Renal cortex interstitium (tissue), 15 donors: ENCODE measurements at places on chromosomes 16 and 17.

- no peak for DNase-seq
These were observed 12.8 kb downstream of the RAB11FIP4 start for GRCh38 chr17:31404028-31404949.

GRCh38 chr16:4610011-4611005 lies 4.4 kb downstream of the UBALD1 start:
- DNase-seq = no peak

DNA sequence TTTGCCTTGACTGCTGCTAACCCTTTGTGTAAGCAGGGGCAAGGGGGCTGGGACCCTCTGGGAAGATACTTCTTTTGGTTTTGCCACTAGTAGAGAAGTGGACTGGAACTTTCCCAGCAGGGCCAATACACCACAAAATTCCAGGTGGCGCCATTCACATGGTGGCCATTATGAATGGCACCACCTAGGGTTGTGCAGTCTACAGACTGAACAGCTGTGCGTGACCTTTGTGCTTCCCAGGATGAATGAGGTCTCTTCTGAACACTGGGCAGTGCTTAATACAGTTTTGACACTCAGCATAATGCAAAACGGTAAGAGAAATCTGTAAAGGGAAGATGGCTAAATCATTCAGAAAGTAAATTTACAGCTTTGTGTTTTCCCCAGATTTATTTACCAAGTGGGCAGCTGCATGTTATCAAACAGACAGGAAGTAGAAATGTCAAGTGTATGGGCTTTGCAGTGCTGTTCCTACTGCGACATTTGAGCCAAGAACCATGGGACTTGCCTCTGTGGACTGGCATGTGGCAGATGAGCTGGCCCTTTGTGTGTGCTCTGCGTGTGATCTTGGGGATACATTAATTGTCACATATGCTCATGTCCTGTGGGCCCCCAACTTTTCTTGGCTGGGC lies 9.2 kb downstream of the SYT17 start:
- DNase-seq = no peak

DNA sequence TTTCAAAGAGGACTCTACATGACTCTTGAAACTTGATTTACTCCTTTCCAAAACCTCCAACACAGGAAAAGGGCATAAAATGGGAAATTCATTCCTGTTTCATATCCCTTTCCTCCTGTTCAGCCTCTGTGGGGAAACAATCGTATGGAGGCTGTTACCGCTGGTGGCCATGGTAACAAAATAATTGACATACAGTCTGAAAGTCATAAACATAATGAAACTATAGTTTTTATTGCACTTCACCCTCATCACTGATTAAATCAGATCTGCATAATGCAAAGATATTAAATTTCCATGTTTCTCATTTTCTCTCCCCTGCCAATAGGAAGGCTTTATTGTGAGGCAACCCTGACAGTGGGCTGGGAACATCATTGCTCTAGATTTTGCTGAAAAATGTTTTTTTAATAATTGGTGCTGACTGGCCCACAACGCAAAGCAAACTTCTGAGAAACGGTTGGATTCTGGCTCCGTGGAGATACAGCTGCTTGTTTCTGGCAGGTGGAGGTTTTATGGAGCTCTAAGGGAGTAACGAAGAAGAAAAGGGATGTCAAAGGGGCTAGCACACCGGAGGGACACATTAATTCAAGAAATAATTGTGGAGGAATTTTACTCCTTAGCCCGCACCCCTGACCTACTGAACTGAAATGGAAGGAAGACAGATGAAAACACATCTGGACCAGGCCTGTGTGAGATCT lies 154.2 kb upstream of the SHISA6 start:
- DNase-seq = no peak

DNA sequence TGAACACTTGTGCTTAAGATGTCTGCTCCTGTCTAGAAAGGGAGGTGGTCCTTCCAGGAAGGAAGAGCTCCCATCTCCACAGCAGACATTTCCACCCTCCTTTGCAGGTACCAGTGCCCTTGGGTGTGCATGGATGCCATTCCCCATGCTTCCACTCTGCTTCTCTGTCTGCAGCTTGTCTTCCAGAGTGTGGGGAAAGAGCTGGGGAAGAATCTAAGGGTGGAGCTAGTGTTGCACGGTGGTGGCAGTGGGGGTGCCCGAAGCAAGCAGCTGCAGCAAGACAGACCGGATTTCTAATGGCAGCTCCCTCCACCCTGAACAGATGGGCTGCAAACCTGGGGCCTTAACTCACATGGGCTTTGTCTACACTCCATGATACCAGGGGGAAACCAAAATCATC lies 22.6 kb upstream of the HOXB13 start:
- no peak for DNase-seq

GRCh38 chr16:57147381-57148221 lies 38.2 kb downstream of the PSME3IP1 start:
- no peak for DNase-seq

DNA sequence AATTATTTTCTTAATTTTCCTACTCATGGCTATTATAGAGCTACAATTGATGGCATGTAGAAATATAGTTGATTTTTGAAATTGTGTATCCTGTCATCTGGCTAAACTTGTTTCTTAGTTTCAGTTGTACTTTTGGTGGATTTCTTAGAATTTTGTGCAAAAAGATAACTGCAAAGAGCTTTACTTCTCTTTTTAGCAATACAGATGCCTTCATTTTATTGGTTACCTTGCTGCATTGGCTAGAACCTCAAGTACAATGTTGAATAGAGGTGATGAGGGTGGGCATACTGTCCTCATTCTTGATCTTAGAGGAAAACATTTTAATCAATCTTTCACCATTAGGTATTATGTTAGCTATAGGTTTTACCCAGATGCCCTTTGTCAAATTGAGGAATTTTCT lies 67.9 kb downstream of the METRNL start:
- DNase-seq = no peak

GRCh38 chr17:76930107-76930506 lies 61.9 kb downstream of the MGAT5B start:
- no peak for DNase-seq

GRCh38 chr16:67888331-67888730 lies 3.6 kb downstream of the NRN1L start:
- no peak for DNase-seq

DNA sequence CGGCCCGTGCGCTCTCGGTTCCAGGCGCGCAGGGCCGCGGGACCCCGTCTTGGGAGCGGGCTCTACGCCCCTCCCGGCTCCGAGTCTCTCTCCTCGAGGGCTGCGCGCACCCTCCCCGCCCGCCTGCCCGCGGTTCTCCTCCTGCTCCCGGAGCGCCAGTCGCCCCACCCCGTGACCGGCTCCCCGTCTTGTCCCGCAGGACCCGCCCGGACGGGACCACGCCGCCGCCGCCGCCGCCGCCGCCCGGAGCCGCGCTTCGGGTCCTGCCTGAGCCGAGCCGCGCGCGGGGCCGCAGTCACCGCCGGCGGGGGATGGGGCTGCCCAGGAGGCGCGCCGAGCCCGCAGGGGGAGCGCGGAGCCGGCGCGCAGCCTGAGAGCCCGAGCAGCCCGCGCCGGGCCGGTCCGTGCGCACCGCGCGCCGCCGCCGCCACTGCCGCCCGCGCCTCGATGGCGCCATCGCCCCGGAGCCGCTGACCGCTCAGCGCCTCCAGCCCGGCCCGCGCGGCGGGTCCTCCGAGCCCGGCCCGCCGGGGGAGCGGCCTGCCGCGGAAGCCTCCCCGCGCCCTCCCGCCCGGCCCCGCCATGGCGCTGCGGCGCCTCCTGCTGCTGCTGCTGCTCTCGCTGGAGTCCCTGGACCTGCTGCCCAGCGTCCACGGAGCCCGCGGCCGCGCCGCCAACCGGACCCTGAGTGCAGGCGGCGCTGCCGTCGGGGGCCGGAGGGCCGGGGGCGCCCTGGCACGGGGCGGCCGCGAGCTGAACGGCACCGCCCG lies at the start of gene SHISA6:
Gene SHISA6, plus strand, starts transcription at position 373 of the 770 bp plus-strand sequence.
- no peak for DNase-seq

DNA sequence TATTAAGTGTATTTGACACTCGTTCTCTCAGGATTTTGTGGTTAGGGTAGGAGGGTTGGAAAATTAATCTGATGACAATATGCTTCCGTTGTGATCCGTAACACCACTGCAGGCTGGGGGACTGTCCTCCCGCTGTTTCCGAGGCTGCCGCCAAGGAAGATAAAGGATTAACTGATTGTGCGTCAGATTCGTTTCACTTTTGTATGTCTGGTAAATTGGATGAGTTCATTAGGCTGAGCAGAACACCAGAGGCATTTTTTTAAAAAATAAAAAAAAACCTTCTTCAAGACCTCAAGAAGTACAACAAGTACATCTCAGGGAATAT lies 486.7 kb upstream of the SALL1 start:
- no peak for DNase-seq

GRCh38 chr17:60369727-60370126 lies 22.2 kb downstream of the USP32 start:
- no peak for DNase-seq

DNA sequence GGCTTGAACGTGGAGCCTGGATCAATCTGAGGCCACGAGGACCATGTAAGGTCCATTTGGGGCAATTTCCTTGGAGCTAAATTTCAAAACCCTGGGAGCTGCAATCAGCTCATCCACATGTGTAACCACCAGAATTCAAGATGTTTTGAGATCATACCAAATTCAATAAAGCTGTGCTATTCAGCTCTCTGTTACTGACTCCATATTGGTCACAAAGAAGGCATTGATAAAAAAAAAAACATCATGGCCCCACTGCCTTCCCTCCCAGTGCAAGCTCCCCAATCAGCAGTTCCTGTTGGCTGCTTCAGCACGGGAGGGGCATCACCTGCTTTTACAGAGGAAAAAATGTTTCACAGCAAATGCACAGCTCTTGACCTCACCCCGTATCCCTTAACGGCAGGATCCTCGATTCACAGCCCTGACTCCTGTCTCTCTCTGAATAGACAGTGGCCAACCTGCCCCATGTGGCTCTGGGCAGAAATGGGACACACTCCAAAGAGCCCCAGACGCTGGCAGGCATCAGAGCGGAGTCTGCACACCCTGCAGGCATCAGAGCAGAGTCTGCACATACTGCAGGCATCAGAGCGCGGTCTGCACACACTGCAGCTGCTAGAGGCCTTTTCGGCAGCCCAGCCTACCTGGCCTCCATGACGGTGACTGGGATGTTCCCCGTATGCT lies 37.1 kb downstream of the FANCA start:
- DNase-seq = no peak

DNA sequence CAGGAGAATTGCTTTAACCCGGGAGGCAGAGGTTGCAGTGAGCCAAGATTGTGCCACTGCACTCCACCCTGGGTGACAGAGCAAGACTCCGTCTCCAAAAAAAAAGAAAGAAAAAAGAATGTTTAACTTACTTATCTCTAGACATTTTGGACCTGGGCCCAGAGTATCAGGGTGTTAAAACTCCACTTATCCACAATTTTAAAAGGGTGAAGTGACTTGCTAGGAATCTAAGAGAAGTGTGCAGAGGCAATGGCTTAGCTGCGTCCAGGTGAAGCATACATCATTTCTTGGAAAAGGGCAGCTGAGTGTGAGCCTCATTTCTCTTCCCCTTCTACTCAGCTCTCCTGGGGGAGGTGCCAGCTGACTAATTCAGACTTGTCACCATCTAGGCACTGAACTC lies 25.1 kb downstream of the ALDH3A2 start:
- no peak for DNase-seq

DNA sequence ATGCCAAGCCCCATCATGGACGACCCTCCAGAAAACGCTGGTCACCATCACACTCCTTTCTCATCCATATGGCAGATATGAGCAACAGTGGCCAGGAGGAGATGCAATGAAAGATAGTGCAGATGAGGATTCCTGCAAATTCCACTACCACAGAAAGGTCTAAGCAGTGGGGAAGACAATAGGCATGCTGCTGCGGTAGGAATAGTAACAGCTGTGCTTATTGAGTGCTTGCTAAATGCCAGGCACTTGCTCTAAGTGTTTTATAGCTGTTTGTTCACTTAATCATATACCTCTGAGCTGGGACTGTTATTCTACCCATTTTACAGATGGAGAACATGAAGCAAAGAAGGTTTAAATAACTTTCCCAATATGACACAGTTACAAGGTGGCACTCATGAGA lies 46.6 kb upstream of the AKAP1 start:
- no peak for DNase-seq

DNA sequence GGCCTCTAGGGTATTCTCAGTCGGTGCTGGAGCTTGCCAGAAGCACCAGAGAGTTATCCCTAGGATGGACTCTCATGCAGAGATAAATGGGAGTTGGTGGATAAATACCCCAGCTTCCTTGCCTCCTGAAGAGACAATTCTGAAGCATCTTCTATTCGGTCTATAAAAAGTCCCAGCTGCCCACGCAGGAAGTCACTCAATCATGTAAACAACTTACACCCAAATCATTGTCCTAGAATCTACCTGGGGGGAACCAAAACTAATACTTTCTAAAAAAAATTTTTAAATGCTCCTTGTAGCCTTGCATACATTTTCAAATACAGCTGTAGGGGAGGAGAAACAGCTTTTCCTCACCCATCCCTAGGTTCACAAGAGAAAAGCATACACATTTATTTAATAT lies 66.6 kb upstream of the ELAC2 start:
- no peak for DNase-seq

- DNase-seq = no peak
These were observed 356.3 kb upstream of the SOX9 start for GRCh38 chr17:71764505-71764904.

GRCh38 chr17:48229936-48230335 lies 122.4 kb downstream of the SNX11 start:
- DNase-seq = no peak

DNA sequence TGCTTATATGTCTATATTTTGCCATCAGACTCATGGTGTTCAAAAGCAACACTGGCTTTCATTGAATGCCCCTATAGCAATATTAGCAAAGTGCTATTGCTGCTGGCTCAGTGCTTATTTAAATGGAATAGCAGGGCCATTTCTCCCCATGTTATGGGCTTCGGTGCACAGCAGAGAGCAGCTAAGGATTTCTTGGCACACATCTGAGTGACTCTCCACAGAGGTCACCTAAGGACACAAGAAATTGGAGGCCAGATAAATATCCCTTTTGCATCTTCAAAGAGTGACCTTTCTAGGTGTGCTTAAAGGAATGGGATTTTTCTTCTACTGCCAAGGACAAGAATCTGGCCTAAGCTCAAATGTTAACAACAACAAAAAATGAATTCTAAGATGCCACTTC lies 751.8 kb downstream of the CDH11 start:
- DNase-seq = no peak

GRCh38 chr16:11360641-11361373 lies 15.5 kb downstream of the RMI2 start:
- DNase-seq = no peak

DNA sequence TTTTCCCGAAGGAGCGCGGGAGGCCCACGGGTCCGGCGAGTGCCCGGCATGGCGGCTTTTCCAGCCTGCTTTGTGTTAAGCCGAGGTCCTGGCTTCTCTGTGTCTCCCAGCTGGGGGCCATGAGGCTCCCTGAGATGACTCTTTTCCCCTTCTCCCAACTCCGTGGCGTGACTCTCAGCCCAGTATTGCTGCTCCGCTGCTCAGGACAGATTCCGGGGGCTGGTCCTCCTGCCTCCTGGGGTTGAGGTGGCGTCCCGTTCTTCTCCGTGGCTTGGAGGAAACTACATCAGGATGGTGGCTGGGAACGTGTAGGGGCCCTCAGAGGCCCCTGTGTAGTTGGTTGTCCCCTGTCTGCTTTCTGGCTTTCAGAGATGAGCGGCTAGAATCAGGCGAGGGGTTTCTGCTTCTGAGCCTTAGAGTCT lies 951 bp downstream of the GPS1 start:
- DNase-seq = no peak
